Right atrium auricular region (tissue), 2 donors: ENCODE measurements at places on chromosomes 5 and 9. TPM values are rescaled to one million over a fixed set of nuclear protein-coding genes. Genes with fewer than 3 reads are reported as not detected.

- H3K4me1 ChIP-seq: peaks cover 31% of the 10 kb centered on the region
- no peak overlapping the region for H3K4me3 ChIP-seq
- no peak for DNase-seq
- no peak overlapping the region for H3K27ac ChIP-seq
Measured at GRCh38 chr5:150243590-150243989, 46.0 kb downstream of the CAMK2A start.

DNA sequence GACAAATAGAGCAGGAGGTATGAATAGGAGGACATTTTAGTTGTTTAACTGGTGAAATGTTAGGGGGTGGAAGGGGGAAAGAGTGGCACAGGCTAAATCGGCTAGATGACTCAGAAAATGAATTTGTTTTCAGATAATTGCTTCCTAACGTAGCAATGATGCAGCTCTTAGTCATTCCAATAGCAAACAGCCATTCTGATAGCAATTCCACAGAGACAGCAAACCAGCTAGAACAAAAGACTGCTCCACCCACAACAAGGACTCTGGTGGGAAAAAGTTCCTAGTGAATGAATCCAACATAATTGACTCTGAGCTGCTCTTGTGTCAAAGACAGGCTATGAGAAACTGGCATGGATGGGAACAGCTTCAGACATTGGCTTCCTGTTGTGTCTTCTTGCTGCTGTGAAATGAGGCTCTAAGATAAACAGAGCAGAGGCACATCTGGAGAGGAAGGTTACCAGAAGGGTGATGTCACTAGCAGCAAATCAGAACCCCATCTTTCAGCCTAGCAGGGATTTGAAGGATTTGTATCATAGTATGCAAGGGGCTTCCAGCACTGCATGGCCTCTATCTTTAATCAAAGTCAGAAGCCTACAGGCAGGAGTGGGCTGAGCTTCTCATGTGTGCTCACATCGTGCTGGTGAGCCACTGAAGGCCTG is 28.1 kb upstream of the F2RL1 start:
- H3K4me3 ChIP-seq: no peak overlapping the region
- DNase-seq: peak; percentile 79
- no peaks in the 10 kb centered on the region for H3K4me1 ChIP-seq
- no peaks in the 10 kb centered on the region for H3K36me3 ChIP-seq
- no peaks in the 10 kb centered on the region for H3K27me3 ChIP-seq

GRCh38 chr5:127673117-127673800 is 24.4 kb downstream of the CTXN3 start:
- H3K27me3 ChIP-seq: no peaks in the 10 kb centered on the region
- no peak overlapping the region for H3K27ac ChIP-seq
- no peak overlapping the region for H3K4me3 ChIP-seq
- DNase-seq: no peak
- H3K36me3 ChIP-seq: no peaks in the 10 kb centered on the region

DNA sequence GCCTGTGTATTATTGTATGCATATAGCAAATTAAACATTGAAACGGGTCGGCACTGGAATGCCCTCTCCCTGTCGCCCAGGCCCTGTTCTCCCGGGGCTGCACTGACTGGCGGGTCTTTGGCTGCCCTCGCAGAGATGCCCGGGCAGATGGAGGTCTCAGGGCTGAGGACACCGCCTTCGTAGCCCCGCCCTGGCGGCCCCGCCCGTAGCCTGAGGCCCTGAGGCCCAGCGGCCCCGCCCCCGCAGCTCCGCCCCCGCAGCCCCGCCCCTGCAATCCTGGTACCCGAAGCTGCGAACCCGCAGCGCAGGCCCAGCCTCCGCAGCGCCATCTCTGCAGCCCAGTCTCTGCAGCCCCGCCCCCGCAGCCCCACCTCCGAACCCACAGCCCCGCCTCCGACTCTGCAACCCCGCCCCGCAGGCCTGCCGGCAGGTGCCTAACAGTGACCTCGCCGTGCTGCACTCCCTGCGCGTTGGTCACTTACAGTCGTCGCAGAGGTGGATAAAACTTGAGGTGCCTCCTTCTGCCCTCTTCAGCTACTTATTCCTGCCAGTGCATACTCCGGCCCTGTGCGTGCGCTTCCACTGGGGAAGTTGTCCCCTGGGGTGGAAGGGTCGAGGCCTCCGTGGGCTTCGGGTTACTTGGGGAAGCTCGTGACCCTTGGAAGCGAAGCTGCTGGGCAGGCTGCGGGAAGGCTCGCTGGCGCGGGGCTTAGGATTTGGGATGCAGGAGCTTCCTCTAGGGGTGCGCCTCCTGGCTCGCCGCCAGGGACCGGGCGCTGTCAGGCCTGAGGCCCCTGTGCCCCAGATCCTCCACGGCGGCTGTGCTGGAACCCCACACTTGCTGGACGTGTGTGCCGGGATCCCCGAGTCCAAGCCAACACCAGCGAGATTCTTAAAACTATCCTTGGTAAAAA is 72.3 kb downstream of the ICE1 start:
- H3K27me3 ChIP-seq: no peaks in the 10 kb centered on the region
- no peak overlapping the region for H3K27ac ChIP-seq
- peaks cover 8% of the 10 kb centered on the region for H3K36me3 ChIP-seq
- peak overlapping the region; percentile 40 for H3K4me3 ChIP-seq

DNA sequence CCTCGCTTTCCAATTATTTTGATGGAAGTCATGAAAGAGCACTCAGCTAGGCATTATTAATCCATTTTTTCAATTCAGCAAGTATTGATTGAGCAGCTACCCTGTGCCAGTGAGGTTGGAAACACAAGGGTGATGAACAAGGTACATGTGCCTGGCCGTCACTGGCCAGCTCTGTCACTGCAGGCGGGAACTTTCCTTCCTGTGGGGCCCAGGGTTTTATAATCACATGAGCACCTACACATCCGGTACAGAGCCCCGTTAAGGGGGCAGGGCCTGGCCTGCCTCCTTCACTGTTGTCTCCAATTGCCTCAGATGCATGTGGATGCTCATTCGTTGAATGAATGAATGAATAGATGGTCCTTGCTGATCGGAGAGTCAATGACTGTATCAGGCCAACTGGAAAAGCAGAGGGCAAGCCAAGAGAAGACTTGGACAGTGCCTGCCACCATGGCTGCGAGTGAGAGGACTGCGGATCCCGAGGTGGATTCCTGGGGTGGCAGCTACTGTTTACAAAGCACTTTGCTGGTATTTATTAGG is 55.9 kb upstream of the KCNMB1 start:
- no peaks in the 10 kb centered on the region for H3K36me3 ChIP-seq
- H3K27me3 ChIP-seq: no peaks in the 10 kb centered on the region
- H3K4me3 ChIP-seq: no peak overlapping the region
- peak; percentile 55 for DNase-seq
- no peaks in the 10 kb centered on the region for H3K4me1 ChIP-seq
- H3K27ac ChIP-seq: no peak overlapping the region

GRCh38 chr5:125056671-125057485 is 310.4 kb upstream of the ZNF608 start:
- no peaks in the 10 kb centered on the region for H3K27me3 ChIP-seq
- no peak overlapping the region for H3K4me3 ChIP-seq
- no peak overlapping the region for H3K27ac ChIP-seq
- DNase-seq: no peak
- H3K4me1 ChIP-seq: no peaks in the 10 kb centered on the region

DNA sequence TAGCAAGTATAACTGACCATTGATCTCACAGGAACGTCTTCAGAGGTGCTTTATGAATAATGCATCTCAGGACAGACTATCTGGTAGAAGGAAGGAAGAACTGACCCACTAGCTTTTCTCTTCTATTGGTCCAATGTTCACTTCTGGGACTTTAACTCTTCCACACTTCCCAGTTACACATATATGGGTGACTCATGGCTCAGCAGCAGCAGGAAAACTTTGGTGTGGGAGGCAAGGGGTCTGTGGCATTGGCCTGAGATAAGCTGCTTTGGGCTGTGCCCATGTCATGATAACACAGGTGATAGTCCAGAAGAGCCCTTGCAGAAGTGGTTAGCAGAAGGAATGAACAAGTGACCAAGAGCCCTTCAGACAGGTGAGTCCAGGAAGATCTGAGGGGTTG is 148.8 kb downstream of the RAB3C start:
- H3K27ac ChIP-seq: no peak overlapping the region
- H3K36me3 ChIP-seq: no peaks in the 10 kb centered on the region
- no peaks in the 10 kb centered on the region for H3K27me3 ChIP-seq
- no peak for DNase-seq

DNA sequence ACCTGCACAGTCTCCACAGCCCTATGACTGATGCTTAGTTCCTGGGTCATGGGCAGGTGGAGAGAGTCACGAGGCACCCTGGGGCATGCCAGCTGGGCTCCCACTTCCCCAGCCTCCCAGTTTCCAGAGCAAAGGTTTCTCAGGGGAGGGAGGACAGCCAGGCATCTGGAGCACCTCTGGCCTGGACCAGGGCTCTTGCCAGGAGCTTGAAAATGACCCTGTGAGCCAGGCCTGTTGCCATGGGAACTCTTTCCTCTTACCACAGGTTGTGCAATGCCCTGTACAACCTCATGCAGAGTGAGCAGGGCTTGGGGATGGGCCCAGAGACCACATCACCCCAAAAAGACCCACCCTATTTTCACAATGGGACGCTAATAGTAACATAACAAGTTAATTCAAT is 113.1 kb downstream of the PSD2 start:
- DNase-seq: peak; percentile 56
- H3K4me1 ChIP-seq: peaks cover 16% of the 10 kb centered on the region
- no peak overlapping the region for H3K27ac ChIP-seq
- H3K4me3 ChIP-seq: no peak overlapping the region
- no peaks in the 10 kb centered on the region for H3K36me3 ChIP-seq

GRCh38 chr9:91855196-91855595 is 94.8 kb downstream of the ROR2 start:
- no peak for DNase-seq
- H3K4me3 ChIP-seq: no peak overlapping the region
- no peaks in the 10 kb centered on the region for H3K36me3 ChIP-seq
- no peaks in the 10 kb centered on the region for H3K4me1 ChIP-seq
- H3K27ac ChIP-seq: no peak overlapping the region
- H3K27me3 ChIP-seq: no peaks in the 10 kb centered on the region

DNA sequence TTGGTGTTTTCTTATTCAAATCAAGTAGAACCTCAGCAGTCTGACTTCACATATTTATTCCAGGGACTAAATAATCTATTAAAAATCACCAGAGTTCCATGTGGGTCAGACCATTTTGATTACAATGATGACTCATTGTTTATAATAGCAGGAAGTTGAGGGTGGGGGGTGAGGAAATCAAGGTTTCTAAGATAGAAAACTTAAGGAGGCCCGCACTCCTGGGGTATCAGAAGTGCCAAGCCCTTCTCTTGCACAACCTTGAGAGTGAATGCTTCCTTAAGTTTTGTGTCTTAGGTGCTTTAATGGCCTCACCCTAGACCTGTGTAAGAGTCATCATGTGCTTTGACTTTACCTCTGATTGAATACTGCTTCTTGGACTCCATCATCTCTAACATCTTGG is 31.9 kb upstream of the NPR3 start:
- H3K36me3 ChIP-seq: no peaks in the 10 kb centered on the region
- H3K27ac ChIP-seq: no peak overlapping the region

GRCh38 chr9:7139886-7140285 is 382.1 kb downstream of the KDM4C start:
- H3K27ac ChIP-seq: no peak overlapping the region
- H3K27me3 ChIP-seq: no peaks in the 10 kb centered on the region
- H3K4me3 ChIP-seq: no peak overlapping the region
- no peaks in the 10 kb centered on the region for H3K4me1 ChIP-seq
- DNase-seq: no peak
- no peaks in the 10 kb centered on the region for H3K36me3 ChIP-seq

DNA sequence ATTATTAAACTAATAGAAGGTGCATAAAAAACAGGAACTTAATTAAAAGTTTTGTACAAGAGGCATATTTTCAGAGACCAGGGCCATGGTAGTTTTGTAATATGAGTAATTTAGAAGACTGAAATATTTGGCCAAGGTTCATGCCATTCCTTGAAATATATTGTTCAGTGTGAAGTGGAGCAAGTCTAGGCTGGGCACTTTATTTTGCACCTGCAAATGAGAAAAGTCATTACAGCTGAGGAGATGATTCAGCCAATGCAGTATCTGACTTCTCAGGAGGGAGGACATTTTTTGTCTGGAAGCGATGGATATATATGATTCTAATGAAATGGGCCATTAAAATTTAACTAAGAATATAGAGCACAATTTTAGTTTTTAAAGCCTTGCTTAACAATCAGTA is 754.0 kb upstream of the ADAMTS16 start:
- H3K4me1 ChIP-seq: no peaks in the 10 kb centered on the region
- H3K4me3 ChIP-seq: no peak overlapping the region
- DNase-seq: no peak
- H3K27ac ChIP-seq: no peak overlapping the region
- H3K27me3 ChIP-seq: no peaks in the 10 kb centered on the region

GRCh38 chr9:21381448-21382339 is 3.5 kb downstream of the IFNA2 start:
- no peak overlapping the region for H3K4me3 ChIP-seq
- H3K27ac ChIP-seq: no peak overlapping the region
- no peaks in the 10 kb centered on the region for H3K36me3 ChIP-seq
- H3K27me3 ChIP-seq: no peaks in the 10 kb centered on the region
- no peak for DNase-seq

DNA sequence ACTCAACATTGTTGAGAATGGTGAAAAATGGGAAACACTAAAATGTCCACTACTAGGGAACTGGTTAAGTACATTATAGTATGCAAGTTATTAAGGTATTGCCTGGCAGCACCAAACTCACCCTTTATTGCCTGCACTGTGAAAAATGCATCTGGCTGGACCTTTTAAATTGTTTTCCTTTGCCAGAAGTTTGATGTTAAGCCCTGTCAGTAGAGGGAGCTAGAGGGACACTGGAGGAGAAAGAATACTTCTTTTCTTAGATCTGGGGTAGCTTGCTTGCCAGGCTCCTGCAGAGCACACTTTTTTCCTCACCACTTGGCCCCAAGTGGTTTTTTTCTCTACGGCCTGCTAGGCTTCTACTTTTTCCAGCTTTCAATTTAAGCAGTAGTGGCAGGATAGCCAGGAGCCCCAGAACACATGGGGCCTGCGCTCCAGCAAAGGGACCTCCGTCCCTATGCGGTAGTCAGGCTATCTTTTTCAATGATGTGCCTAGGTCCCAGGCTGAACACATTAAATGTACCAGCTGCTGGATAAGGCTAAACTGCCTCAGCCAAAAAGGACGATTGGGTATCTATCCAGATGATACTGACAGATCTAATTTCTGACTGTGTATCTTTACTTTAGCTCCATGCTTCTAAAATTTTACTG is 8.0 kb upstream of the HABP4 start:
- H3K27ac ChIP-seq: no peak overlapping the region
- no peak overlapping the region for H3K4me3 ChIP-seq
- no peaks in the 10 kb centered on the region for H3K27me3 ChIP-seq

Gene PCDHB16
- total RNA-seq: 5.3 TPM

Gene PCDHGA12
- 7.7 TPM for total RNA-seq

Gene SHOC1
- not detected for total RNA-seq

Gene SLC6A3
- 0.16 TPM for total RNA-seq

Gene ADAMTSL1
- total RNA-seq: 3.4 TPM
